ENCODE measurements at places on chromosomes 4 and X.

DNA sequence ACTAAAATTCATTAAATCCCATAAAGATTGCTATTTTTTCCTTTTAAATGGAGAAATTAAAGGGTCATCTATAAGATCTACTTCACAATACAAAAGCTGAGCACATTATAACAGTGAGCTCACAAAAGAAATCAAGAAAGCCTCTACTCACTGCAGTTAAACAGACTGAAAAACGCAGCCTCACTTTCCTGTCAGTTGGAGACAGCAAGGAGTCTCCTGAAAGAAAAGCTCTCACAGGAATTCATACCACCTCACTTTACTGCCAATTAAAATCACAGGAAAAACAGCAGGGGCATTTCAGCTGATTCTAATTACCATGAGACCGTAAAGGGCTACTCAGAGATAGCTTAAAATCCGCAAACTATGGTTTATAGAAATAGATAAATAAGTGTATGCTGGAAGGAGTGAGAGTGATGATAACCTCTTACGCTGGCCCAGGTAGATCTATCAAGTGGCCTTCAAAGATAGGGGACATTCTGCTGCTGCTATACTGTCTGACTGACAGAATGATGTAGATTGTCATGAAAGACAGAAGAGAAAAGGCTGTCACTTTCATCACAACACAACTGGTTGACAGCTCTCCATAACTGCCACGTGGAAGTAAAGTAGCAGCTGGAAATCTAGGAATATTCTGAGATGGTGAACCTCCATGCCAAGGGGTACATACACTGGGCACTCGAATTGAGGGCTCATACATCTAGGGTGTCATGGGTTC, 1333.7 kb upstream of the DIAPH2 start:
- DNase-seq = no peak

DNA sequence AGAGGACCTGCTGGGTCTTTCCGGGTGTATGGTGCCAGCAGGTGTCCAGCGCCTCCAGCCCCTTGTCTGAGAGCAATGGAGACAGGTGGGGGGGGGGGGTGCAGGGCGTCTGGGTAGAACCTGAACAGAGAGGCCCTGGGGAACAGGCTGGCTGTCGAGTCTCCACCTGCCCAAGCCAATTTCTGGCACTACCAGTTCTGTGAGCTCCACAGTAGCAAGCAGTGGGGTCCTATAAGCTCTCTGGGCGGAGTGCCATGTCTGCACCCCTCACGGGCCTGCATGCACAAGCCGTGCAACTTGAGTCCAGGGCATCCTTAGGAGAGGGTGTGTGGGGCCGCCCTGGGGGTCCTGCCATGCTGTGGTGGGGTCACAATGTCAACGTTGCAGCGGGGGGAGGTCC, 10.1 kb upstream of the FGFR3 start:
- DNase-seq = no peak

GRCh38 chrX:140701480-140701879, 8.1 kb upstream of the LINC00632 start:
- peak; percentile 43 for DNase-seq

DNA sequence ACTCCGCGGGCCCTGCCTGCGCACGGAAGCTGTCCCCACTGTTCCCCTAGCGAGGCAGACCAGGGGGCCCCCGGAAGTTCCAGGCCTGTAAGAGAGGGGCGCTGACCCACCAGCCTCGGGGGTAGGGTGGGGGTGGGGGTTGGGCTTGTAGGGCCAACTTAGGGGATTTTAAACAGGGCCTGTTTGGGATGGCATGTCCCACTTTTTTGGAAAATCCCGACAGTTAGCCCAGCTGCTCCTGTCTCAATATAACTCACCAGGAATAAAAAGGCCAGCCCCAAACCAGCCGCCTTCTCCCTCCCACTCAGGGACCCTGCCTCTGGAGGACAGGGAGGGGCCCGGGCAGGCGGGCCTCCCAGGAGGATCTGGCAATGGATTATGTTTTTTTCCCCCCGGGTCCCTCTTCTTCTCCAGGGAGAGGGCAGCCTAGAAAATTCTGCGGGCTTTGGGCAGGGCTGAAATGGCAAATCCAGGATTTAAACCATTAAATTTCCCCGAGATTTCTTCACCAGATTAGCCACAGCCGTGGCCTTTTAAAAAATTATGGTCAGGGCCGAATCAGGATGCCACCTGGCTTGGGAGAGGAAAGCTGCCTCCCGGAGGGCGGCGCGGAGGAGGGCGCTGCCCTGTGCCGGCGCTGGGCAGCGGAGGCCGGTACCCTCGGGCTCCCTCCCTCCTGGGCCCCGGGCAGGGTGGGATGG, 957 bp downstream of the PPP2R2C start:
- DNase-seq = no peak

DNA sequence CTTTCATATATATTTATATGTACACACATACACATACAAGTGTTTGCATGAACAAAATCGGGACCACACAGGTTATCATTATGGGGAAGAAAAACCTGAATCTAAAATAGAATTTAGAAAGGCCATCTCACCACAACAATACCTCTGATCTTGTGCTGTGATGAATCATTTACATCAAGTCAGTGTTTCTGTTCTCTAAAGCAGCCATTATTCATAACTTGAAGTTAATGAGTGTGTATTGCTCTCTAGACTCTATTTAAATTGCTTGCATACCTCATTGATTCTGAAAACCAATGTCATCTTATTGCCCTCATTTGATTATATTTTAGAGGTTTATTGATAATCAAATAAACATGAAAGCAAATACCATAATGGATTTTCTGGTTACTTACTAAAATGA, 71.6 kb downstream of the FAM114A1 start:
- DNase-seq = no peak

GRCh38 chrX:318739-319578, at the start of gene GTPBP6:
Gene GTPBP6 (minus strand): TSS chrX:318796. CDS start chrX:318787, 9 bp downstream.
- DNase-seq = peak; percentile 100

GRCh38 chr4:125013891-125014290, 300.9 kb upstream of the FAT4 start:
- peak; percentile 15 for DNase-seq

DNA sequence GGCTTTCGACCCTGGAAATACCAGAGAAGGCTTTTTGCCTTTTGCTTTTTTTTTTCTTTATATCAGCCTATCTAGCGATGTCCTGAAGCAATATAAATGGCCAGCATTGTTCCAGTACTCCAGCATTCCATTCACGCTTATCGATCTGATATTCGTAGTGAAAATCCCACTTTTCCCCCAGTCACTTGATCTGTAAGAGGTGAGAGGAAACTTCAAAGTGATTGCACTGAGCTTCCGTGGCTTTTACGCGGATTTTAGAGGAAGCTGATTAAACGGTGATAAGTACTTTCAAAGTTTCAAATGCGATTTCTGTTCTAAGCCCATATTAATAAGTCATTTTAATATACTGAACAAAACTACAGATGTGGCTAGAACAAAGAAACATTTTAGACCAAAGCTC, 725.5 kb downstream of the TRIML1 start:
- no peak for DNase-seq

GRCh38 chrX:11210415-11210801, 82.8 kb upstream of the AMELX start:
- no peak for DNase-seq

DNA sequence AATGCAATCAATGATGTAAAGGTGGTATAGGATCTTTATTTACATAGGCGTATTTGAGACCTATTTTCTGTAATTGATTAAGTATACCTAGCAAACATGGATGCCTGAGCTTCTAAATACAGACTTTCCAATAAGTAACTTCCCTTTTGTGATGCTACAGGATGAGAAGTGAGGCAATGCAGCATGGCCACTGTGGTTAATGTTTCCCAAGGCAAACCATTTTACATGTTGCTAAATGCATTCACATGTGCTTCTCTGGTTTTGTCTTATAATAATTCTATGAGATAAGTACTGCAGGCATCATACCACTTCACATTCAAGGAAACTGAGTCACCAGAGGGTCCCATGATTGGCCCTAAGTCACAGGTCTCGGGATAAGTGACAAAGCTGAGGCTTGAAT, 35.7 kb upstream of the NKX3-2 start:
- DNase-seq = no peak

DNA sequence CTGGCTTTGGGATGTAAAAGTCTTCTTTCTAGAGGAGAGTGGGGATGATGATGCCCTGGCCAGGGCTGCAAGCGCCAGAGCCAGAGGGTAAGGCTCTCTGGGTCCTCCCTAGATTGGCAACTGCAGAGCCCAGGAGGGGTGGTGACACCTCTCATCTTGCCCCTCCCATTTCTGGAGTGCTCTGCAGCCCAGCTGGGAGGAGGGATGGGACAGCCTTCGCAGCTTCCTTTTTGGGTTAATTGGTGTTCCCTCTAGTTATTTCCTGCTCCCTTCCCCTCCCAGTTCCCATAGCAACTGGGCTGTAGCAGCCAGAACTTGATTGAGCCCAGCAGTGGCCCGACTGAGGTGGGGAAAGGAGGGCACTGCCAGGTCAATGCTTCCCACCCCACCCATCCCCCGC, 19.2 kb downstream of the NALF2 start:
- no peak for DNase-seq

DNA sequence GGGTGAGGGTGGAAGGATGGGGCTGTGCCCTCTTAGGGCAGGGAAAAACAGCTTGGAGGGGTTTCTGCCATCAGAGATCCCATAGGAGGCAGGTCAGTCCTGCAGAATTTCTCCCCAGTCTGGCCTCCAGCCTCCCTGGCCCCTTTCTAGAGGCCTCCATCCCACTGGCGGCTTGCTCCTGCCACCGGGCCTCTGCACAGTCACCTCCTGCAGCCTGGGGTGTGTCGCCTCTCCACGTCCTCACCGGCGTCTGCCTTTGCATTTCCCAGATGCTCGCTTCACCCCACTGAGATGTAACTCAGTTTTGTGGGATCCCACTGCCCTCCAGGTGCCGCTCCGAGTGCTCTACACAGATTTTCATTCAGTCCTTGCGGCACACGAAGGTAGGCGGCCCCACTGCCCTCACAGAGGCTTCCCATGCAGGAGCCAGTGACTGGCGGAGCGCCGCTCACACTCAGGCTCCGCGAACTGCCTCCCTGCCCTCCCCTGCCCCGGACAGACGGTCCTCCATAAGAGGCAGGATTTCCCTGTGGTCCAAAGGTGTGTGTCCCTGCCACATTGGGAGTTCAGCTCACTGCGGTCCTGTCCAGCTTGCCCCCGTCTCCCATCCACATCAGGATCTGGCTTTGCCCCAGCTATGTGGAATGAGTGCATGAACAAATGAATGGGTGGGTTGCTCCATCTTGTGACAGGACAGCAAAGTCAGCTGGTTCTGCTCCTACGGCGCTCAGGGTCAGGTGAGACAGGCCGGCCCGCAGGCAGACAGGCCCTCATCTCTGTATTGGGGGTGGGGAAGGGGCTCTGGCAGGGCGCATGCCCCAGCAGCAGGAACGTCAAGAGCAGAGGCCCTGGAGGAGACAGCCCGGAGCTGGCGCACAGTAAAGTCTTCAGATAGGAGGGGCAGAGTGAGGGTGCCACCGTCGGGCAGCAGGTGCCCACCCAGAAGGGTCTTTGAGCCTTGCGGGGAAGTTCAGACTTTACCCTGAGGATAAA, 2.7 kb upstream of the TMEM271 start:
- DNase-seq = no peak

DNA sequence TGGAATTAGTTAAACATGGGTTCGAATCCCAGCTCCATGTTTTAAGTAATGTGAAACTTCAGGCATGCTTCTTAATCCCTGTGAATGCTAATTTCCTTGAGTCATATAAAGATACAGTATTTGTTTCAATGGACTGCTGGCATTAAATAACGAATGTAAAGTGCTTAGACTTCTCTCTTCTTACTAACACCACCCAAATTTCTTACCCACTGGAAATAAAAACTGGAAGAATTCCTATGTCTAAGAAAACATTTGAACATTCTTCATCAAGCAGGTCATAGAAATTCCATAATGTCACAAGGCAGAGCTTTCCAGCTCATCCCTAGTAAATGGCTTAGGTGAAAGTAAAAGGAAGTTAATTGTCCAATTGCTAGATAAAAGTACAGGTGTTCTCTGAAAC, 172.5 kb downstream of the ANK2 start:
- DNase-seq = peak; percentile 9

DNA sequence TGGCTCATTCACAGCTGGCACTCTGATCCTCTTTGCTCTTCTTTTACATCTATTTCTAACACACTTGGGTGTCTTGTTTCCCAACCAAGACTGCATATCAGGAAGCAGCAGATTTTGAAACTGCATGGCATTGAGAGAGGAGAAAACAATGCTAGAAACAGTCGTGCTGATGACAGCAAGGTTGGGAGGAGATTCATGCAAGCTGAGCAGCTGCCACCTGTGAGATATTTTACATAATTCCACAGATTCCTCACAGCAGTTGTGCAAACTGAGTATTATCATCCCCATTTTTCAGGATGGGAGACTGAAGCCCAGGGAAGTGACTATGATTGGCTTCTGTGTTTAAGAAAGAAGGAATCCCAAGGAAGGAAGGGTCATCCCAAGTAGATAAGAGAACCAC, 105.0 kb downstream of the SLC2A9 start:
- DNase-seq = peak; percentile 12

- DNase-seq = no peak
Observed at GRCh38 chr4:143360838-143361625, 24.4 kb downstream of the GAB1 start.

GRCh38 chrX:48683411-48683982, at the start of gene WAS:
Gene WAS (plus strand): TSS chrX:48683799. CDS start chrX:48683854, 55 bp downstream.
- DNase-seq = no peak

DNA sequence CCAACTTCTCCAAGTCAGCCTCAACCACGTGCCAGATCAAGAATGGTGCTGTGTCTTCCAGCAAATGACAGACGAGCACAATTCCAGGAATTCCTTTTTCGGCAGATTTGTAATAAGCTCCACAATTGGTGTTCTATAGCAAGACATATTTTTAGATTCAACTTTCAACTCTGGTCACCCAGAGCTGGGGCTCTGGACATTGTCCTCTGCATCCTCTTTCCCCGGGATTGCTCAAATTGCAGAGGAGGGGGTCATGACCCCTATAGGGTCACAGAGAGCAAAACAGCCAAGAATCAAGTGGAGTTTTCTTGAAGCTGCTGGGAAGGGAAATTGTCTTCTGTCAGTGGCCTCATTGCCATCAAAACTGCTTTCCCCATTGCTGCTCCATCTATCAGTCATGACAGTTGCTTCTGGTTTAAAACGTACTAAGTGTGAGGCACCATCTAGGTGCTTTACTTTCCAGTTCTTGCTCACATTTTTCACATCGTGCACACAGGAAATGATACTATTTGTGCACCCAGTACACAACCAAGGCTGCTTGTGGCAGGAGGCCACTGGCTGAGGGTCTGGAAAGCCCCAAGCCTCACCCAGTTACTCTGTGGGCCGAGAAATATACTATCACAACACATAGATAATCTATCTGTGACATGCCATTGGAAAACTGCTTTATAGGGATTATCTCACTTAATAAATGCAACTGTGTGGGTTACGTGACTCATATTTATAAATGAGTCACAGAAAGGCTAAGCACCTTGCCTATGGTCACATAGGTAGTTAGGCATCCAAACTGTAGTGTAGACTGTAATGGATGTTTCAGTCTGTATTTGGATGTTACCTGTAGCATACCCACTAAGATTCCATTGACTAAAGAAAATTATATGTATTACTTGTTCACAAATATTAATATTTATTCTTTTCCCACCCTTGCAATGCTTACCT, 91.7 kb upstream of the PHOX2B start:
- DNase-seq = no peak

GRCh38 chr4:76704133-76704881, 193.6 kb downstream of the SOWAHB start:
- peak; percentile 58 for DNase-seq

GRCh38 chr4:829291-829690, 3.4 kb upstream of the CPLX1 start:
- DNase-seq = no peak

GRCh38 chr4:145061318-145061920, 36.6 kb downstream of the ANAPC10 start:
- peak; percentile 82 for DNase-seq

- DNase-seq = no peak
Observed at GRCh38 chr4:4595252-4595651, 53.4 kb upstream of the STX18 start.

GRCh38 chr4:53816561-53816960, 225.3 kb upstream of the LNX1 start:
- DNase-seq = peak; percentile 54

Measured in choroid plexus epithelial cell (primary cell).